ENCODE measurements at places on chromosomes 4 and X. TPM values are rescaled to one million over a fixed set of nuclear protein-coding genes. Genes with fewer than 3 reads are reported as not detected.

Gene GPR119
- 0.52 TPM for total RNA-seq

GRCh38 chr4:72326692-72327632 is 242.1 kb downstream of the ADAMTS3 start:
- DNase-seq = no peak

DNA sequence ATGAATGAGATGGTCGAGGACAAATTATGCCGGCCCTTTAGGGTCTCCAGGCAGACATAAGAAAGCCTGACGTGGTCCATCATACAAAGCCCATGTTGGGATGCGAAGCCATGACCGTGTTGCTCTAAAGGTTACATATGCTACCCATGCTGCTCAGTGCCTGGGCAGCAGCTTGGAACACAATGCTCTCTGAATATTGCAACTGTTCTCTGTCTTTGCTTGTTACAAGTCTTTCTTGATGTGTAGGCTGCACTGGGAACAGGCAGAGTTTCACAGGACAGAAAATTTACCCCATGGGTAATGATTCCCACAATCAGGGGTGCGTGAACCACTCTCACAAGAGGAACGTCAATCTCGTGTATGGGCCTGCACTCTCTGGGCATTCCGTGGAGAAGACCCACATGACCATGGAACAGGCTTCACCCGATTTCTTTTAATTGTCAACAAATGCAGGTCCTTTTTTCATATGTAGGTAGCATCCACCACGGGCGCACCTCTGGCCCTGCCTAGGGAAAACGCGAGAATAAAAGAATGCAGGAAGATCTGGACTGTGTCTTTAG is 66.3 kb downstream of the NBDY start:
- peak; percentile 8 for DNase-seq

Gene SHROOM4
- total RNA-seq = 2.2 TPM

DNA sequence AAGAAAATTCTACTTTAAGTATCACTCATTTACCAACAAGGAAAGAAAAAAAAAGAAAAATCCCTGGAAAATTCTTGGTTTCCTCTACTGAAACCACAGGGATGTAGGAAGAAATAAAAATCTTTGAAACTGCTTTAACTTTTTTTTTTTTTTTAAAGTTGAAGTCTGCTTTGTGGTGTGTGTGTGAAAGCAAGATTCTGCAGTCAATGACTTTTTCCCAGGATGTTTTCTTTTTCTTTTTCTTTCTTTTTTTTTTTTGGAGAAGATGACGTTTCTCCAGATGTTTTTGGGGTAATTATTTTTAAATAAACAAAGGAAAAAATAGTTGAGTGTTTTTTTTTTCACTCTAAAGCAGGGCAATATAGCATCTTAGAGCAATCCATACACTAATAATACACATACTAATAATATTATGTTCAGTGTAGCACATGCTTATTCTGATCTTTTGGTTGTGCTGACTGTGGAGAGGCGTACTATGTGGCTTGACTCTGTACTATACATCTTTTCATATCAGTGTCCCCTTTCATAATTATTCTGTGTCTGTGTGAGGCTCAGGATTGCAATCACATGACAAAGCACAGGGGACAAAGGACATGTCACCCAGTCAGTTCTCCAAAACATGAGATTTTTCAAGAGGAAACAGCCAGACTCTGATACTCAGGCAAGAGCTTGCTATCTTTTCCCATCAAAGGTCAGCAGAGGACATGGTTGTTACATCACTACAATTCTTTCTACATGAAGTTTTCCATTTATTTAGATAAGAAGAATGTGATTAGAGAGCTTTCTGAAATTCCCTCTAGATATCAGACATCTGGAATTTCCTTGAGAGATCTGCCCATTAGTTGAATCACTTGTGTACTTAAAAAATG is 111.0 kb downstream of the PDE5A start:
- DNase-seq = no peak

DNA sequence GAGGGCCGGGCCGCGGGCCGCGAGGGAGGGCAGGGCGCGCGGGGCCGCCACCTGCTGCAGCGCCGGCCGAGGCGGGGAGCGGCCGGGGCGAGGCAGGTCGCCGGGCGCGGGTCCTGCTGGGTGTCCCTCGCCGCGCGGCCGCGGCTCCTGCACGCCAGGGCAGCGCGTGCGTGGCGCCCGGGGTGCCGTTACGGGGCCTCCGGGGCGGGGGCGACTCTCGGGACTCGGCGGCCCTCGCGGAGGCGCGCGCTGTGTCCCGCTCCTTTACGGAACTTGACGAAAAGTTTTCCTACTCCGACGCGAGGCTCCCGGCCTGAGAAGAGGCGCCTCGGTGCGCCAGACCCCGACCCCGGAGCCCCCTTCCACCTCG is 329 bp downstream of the TBC1D14 start:
- peak; percentile 45 for DNase-seq

Gene CCDC158
- total RNA-seq = not detected

DNA sequence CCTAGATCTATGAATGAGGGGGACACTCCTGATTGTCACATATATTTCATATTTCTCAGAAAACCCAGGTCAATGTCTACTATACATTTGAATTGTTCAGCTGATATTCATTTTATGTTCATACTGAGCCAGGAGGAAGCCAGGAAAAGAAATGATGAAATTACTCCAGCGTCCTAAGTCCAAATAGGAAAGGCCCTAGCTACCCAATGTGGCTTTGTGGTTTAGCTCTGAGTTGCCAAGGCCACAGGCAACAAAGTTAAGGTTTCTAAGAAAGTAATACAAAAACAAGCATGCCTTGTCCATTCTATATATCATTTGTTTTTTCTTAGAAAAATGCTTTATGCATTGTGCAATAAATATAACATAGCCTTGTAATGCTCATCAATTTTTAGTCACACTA is 4.5 kb upstream of the CSN2 start:
- DNase-seq = no peak

DNA sequence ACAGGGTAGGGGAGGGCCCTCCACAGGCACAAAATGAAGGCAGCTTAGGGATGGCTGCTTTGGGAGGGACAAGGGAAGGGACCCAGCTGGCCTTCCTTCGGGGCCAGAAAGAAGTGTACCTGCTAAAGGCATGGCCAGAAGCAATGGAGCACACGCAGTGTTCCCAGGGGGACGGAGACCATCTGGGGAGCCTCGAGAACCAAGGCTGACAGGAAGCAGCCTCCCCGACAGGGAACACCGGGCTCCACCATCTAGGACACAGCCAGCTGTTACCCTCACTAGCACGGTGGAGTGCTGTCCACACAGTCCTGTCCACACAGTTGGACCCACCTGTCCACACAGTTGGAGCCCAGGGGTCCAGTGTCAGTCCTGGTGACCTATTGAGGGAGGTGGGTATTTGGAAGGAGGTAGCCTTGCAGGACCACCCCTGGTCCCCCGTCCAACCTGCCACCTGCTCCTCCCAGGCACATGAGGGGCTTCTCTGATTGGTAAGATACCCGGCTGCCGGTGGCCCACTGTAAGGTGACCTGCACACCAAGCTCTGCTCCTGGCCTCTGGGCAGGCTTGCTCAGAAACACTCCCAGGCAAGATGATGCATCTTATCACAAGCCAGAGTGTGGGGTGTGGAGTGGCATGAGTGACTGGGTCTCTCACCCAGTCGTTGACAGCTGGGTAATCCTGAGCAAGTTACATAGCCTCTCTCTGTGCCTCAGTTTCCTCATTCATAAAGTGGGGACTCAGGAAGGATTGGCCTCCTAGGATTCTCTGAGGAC is 20.5 kb upstream of the AFAP1 start:
- no peak for DNase-seq

GRCh38 chr4:37446016-37446415 is 201.5 kb downstream of the NWD2 start:
- DNase-seq = no peak
